ENCODE measurements at places on chromosomes 4 and X.

DNA sequence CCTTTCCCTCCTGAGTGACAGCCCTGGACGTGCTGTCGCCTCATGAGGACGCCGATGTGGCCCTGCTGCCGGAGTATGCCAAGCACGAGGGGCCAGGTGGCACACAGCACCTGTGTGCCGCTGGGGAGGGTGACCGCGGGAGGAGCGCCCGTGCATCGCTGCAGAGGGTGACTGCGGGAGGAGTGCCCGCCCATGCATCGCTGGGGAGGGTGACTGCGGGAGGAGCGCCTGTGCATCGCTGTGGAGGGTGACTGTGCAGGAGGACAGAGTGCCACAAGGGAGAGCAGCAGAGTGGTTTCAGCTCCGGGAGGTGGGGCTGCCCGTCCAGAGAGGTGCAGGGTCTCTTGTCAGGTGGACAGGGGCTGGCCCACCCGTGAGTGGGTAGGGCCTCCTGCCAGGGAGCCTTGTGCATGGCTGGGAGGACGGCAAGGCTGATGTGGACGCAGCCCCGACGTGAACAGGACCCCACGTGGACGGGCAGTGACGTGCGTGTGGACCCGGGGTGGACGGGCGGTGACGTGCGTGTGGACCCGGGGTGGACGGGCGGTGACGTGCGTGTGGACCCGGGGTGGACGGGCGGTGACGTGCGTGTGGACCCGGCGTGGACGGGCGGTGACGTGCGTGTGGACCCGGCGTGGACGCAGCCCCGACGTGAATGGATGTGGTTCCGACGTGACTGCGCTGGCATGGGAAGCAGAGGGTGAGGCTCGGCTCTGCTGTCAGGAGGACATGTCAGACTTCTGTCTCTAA is 14.7 kb downstream of the PCGF3 start:
- no peak for DNase-seq

DNA sequence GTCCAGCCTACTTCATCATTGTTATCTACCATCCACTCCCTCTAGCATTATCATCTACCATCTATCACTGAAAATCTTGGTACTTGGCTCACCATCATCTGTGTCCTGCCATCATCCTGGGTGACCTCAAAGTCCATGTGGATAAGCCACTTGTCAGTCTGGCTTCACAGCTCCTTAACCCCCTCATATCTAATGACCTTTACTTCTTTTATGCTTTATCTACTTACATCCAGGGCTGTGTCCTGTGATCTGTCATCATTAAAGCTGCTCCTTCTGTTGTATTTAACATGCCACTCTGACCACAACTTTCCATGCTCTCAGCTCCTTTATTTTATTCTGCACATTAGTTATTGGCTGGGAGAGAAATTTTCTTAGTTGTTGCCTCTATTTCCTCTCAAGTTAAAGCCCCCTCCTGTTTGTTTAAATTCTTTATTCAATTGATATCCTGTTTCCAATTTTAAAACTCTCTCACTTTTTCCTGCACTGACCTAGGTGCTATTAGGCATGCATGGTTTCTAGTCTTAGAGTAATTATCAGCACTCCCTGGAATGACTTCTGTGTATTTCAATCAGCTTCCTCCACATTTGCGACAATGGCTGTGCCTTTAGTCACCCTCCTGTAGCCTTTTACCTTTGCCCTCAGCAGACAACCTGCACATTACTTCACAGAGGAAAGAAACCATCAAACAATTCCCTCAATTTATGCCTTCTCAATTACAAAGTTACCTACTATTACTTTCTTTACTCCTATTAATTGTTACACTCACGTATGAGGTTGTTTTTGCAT is 8.1 kb upstream of the FABP2 start:
- DNase-seq, result no peak

- no peak for DNase-seq
Measured at GRCh38 chr4:27916452-27917184, 1056.0 kb downstream of the STIM2 start.

DNA sequence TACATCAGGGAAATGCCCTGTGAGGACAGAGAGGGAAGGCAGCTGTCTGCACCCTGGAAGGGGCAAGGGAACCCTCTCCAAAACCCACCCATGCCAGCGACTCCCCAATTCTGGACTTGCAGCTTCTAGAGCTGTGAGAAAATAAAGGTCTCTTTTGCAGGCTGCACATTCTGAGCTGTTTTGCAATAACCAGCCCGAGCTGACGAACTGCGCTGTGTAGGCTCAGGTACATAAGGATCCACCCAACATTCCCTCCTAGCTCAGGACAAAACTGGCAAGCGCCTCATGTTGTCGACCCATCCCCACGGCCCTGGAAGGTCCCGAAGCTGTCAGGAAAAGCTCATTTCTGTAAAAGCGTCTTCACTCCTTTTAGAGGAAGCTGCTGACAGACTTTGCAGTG is 271.8 kb downstream of the CRLF2 start:
- DNase-seq, result no peak

- DNase-seq, result no peak
Measured at GRCh38 chr4:1367230-1367935, 20.4 kb downstream of the UVSSA start.

GRCh38 chr4:147846318-147847155 is 114.6 kb downstream of the ARHGAP10 start:
- DNase-seq, result peak; percentile 40

DNA sequence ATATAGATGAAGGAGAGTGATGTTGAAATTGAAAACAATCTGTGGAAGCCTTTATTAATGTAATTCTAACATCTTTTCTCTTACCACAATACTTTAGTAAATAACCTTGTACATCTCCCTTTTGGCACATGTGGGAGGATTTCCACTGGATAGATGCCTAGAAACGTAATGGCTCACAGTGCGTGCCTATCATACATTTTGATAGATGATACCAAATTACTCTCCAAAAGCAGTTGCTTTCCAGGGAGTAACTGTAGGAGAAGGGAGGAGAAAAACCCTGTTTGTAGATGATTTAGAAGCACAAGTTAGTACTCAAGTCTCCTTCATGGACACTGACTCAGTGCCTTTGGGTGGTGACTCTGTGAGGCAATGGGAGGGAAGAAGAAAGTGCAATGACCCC is 476.3 kb downstream of the CCSER1 start:
- no peak for DNase-seq

GRCh38 chrX:110374559-110374958 is 15.9 kb downstream of the RTL9 start:
- DNase-seq, result no peak

DNA sequence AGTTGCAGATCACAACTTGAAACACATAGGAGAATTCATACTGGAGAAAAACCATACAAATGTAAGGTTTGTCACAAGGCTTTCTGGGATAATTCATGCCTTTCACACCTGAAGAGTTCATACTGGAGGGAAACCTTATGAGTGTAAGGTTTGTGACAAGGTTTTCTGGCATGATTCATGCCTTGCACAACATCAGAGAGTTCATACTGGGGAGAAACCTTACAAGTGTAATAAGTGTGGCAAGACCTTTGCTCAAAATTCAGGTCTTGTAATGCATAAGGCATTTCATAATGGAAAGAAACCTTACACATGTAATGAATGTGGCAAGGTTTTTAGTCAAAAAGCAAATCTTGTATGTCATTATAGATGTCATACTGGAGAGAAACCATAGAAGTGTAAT is 58.8 kb upstream of the ENPEP start:
- DNase-seq, result no peak

GRCh38 chrX:18457000-18457399 is 31.6 kb downstream of the CDKL5 start:
- DNase-seq, result no peak

GRCh38 chr4:80192937-80193336 is 4.4 kb upstream of the PRDM8 start:
- no peak for DNase-seq
